ENCODE measurements at places on chromosomes 13 and 19.

GRCh38 chr19:30061223-30062064 lies 119.4 kb downstream of the URI1 start:
- DNase-seq = no peak

GRCh38 chr19:9306443-9306842 lies 3.2 kb downstream of the ZNF699 start:
- no peak for DNase-seq

DNA sequence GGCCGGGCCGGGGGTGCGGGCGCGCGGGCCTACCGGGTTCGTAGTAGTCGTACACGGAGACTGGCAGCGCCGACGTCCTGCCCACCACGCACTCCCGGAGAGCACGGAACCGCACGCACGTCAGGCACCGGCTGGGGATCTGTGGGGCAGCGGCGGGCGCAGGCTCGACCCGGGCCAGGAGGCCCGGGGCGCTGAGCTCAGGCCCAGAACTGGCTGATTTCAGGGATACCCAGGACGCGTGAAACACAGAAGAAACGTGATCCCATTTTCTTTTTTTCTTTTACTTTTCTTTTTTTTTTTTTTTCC lies 9.0 kb downstream of the F2RL3 start:
- no peak for DNase-seq

DNA sequence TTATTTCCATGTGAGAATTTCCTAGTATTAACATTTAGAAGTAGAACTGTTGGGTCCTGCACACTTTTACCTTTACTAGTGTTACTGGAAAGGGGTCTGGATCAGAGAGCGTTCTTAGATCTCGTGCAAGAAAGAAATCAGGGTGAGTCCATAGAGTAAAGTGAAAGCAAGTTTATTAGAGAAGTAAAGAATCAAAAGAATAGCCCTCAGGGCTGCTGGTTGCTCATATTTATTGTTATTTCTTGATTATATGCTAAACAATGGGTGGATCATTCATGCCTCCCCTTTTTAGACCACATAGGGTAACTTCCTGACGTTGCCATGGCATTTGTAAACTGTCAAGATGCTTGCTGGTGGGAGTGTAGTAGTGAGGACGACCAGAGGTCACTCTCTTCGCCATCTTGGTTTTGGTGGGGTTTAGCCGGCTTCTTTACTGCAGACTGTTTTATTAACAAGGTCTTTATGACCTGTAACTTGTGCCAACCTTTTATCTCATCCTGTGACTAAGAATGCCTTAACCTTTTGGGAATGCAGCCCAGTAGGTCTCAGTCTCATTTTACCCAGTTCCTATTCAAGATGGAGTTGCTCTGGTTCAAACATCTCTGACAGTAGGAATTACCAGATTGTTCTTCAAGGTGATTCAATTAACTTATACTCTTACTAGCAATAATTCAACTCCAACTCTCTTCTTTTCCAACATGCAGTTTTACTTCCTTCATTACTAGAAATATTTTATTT lies 27.4 kb downstream of the NDFIP2 start:
- DNase-seq = no peak

- DNase-seq = peak; percentile 84
These were observed 13.6 kb downstream of the CCDC97 start for GRCh38 chr19:41323430-41324125.

- DNase-seq = no peak
These were observed 70.1 kb downstream of the GGACT start for GRCh38 chr13:100518394-100519062.

GRCh38 chr19:47657719-47658118 lies 48.8 kb downstream of the BICRA start:
- no peak for DNase-seq

- DNase-seq = no peak
These were observed 2009.5 kb upstream of the PCDH20 start for GRCh38 chr13:63425131-63425530.

- no peak for DNase-seq
These were observed 135.3 kb upstream of the SLITRK5 start for GRCh38 chr13:87535911-87536310.

DNA sequence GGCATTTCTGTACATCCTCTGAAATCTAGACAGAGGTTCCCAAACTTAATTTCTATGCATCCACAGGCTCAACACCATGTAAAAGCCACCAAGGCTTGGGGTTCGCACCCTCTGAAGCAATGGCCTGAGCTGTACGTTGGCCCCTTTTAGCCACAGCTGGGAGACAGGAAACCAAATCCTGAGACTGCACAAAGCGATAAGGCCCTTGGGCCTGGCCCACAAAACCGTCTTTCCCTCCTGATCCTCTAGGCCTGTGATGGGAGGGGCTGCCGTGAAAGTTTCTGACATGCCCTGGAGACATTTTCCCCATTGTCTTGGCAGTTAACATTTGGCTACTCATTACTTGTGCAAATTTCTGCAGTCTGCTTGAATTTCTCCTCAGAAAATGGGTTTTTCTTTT lies 766.4 kb downstream of the GPC5 start:
- no peak for DNase-seq

DNA sequence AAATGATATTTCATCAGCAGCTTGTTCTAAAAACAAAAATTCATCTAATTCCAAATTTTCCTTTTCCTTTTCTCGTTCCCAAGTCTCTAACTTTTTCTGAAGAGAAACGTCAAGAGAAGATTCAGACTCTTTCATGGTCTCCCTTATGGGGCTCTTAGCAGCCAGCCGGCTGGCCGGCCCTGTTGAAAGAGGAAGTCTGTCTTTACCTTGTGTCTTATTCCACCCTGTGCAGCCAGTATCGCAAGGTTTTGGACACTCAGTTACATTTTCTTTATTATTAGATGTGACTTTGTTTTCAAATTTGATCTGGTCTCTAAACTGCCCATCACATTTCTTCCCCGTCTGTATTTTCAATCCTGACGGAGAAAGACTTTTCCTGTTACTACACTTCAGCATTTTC lies 142.3 kb downstream of the RNF17 start:
- DNase-seq = no peak

DNA sequence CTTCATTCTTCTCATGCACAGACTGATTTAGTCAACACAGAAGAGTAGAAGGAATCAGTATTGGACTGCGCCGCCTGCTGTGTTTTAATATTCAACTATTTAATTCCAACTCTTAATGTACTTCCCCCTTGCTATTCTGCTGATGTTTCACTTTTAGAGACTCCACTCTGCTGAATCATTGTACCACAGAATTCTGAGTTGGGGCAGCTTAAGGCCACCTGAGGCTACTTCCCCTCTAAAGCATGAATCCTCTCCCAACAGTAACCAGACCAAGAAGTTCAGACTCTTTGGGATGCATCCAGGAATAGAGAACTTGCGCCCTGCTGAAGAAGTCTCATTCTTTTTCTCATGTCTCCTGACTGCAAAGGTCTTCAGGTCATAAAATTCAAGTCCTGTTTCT lies 708.8 kb downstream of the UQCRFS1 start:
- DNase-seq = no peak

GRCh38 chr19:41604831-41605230 lies 22.0 kb downstream of the CEACAM4 start:
- no peak for DNase-seq

GRCh38 chr19:47100290-47100689 lies 13.3 kb downstream of the ZC3H4 start:
- DNase-seq = no peak

DNA sequence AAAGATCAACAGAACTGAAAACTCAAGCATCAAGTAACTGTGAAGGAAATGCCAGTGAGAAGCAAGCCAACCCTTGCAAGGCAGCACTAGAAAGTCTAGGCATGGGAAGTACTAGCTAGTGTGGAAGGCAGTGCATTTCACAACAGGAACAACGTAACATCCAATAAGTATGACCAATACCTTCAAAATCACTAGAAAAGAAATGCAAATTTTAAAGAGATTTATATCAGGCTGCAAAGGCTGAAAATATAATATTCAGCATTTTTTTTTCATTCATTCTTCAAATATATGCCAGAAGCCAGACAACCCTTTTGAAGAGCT lies 121.9 kb downstream of the DLEU7 start:
- no peak for DNase-seq

GRCh38 chr13:110644892-110645521 lies 29.7 kb downstream of the NAXD start:
- peak; percentile 68 for DNase-seq

DNA sequence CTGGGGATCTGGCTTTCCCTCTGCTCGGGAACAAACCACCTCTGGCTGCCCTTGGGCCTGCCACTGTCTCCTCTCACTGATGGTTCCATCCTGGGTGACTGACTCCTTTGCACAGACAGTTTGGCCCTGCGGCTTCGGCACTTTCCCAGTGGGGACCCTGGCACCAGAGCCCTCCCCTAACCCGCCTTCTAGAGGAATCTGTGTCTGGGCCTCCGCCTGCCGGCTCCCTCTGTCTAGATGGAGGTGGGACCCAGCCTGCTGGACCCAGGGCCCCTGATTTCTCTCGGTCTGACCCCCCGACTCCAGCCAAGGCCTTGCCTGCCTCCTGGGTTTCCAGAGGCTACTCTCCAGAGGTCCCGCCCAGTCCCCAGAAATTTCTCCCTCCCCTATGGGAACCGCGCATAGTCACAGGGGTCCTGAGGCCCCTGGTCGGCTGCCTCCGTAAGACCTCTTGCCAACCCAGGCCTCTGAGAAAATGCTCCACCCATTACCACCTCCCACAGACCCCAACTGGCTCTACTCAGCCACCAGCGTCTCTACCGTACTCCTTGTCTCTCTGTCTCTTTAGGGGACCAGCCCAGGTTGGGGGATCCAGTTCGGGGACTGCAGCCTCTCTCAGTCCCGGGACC lies 2.7 kb downstream of the CCDC106 start:
- DNase-seq = no peak

GRCh38 chr19:50414864-50415660 lies 3.7 kb upstream of the SPIB start:
- no peak for DNase-seq

DNA sequence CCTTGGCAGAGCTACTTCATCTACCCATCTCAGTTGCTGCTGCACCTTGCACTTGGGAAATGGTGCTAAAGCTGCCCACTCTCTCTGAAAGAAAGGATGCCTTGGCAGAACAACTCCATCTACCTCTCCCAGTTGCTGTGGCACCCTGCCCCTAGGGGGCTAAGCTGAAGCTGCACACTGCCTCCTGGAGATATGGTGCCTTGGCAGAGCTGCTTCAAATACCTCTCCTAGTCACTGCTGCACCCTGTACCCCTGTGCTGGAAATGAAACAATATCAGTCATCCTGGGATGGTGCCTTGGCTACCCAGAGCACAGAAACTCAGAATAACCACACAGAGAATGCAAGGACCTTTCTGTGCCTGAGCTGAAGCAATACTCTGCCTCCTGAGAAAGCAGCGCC lies 615.8 kb downstream of the DIAPH3 start:
- no peak for DNase-seq

GRCh38 chr13:28528848-28529247 lies 33.9 kb upstream of the FLT1 start:
- DNase-seq = no peak

DNA sequence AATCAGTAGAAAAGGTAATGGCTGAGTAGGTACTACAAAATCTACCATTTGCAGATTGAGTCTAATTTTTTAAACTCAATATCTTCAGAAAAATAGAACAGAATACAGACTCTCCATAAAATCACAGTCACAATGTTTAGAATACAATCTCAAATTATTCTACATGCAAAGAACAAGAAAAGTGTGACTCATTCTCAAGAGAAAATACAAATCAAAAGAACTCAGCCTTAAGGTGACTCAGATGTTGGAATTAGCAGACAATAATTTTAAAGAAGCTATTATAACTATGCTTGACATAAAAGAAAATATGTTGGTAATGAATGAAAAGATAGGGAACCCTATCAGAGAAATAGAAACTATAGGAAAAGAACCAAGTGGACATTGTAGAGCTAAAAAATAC lies 78.9 kb downstream of the RXFP2 start:
- no peak for DNase-seq

All from DMS 273 treated with DMSO at 0.1 percent for 48 hours (cell line).